ENCODE measurements at places on chromosomes 1 and 21.

DNA sequence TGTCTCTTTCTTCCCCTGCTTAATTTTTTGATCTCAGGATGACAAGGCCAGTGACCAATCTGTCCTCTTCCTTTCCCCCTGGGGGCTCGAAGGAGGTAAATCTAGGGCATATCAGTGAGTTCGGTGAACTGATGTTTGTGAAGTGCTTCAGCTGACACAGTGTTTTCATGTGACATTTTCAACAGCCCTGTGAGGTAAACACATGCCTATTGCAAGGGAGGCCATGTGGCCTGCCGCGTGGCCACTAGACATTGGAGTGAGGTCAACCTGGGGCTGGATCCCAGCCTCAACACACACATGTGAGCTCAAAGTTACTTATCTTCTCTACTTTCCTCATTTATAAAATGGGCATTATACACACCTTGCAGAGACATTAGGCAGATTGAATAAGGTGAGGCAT lies 126.3 kb downstream of the PLPP3 start:
- no peak for DNase-seq

DNA sequence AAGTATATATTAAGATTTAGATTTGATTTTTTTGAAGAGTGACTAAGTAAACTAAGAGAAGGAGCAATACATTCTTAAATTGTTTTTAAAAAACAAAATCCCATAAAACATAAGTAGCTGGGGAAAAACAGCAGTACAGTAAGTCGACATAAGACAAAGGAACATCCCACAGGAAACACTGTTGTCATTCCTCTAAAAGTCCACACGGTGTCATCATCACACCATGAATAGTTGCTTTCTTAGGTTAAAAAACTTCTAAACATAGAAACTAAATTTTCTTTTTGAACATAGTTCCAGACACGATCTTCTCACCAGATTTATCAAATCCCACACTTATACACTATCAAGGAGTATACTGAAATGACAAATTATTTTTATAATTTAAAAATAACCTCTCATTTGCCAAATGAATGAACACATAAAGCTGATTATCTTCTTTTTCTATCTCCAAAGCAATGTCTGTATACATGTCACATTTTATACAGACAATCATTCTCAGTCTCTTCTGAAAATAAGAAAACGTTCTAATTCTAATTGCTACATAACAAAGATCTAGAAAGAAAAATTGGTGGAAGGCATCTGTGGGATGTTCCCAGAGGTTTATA lies 15.8 kb downstream of the ODF2L start:
- DNase-seq: peak; percentile 73

DNA sequence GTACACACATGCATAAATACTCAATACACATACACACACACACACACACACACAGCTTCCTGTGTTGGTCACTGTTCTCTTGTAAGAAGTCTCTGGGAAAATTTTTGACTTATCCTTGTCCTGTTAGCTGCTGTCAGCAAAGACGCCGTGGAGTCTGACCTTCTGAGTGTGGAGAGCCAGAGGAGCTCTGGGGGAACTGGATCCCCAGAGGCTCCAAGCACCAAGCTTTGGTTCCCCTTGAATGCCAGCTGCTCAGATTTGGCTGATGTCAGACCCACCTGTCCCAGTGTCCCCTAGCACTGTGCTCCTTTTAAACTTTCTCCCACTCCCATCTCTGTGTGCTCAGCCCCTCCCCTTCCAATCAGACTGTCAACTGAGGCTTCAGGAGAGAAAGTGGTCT lies 319.1 kb downstream of the CAMTA1 start:
- no peak for DNase-seq

- no peak for DNase-seq
Observed at GRCh38 chr21:34690793-34691175, 22.0 kb downstream of the CLIC6 start.

DNA sequence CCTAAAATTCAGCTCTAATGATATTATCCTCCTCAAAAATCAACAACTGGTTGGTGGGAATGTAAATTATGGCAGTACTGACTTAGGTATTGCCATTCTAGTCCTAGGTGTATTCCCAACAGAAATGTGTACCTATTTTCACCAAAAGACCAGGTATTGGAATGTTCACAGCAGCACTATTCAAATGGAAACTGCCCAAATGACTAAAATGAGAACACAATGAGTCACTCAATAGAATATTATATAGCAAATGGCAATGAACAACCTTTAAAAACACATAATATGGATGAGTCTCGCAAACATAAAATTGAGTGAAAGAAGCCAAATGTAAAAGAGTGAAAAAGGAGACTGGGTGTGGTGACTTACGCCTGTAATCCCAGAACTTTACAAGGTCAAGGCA lies 44.9 kb downstream of the GADD45A start:
- no peak for DNase-seq

- no peak for DNase-seq
Observed at GRCh38 chr1:219988818-219989217, 57.5 kb downstream of the EPRS1 start.

DNA sequence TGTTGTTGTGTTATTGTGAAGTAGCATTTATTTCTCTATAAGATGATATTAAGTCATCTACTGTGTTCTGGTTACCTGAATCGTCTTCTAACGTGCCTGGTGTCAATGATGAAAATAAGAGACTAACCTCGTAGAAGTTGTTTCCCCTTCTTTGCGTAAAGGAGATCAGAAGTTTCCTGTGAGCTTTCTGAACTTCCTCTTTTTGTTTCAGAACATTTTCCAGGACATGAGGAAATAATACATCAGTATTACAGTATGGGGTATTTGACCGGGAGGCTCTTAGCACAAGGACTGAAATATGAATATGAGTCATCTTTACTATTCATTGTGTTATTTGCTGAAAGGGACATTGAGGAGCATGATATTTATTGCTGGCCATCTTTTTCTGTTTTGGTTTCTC lies 1.3 kb downstream of the ST6GALNAC3 start:
- peak; percentile 45 for DNase-seq

DNA sequence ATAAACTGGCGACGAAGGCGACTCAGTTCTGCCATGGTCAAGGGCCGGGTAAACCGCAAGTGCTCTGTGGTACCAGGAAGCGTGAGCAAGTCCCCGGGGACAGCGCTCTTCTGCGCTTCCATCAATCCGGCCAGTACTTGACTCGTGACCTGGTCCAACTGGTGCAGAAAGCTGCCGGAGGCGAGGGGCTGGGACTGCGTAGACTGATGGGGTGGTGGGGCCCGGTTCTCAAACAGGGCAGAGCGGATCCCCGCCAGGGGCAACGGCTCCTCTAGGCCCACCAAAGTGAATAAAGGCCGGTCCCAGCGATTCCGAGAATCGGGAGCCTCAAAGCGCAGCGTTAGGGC lies 852 bp downstream of the KTI12 start:
- peak; percentile 28 for DNase-seq

GRCh38 chr1:59375321-59376220 lies 78.7 kb downstream of the FGGY start:
- DNase-seq: peak; percentile 100

DNA sequence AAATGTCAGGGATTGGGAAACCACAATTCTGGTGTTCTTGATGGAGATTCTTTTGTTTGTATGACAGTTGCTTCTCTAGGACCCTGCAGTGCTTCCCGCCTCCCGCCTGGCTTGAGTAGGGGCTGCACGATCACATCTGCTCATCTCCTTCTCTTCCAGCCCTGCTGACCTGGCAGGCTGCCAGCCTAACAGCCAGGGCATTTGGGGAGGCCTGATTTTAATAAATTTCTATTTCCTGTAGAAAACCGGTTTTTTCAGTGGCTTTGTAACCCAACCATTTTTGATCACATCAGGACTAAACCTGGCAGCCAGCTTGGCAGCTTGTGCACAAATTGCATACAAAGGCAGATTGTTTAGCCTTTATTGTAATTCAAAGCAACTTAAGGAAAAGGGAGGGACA lies 78.9 kb downstream of the UBE2U start:
- no peak for DNase-seq

DNA sequence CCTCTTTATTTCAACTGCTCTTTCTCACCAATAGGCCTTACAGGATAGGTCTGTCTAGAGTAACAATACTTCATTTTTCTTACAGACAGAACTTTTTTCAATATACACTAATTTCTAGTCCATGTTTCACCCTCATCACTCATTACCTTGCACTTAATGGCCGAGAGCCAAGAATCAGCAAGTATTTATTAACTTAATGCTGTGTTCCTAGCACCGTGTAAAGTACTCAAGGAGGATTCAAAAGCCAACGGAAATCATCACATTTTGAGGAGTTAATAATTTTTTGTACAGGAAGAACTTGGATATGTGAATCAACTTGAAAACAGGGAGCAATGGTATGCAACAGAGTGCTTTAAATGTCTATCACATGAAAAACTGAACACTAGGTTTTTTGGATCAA lies 102.0 kb downstream of the PTPN14 start:
- DNase-seq: no peak

- DNase-seq: no peak
Observed at GRCh38 chr1:8021676-8022266, 4.3 kb downstream of the ERRFI1 start.

DNA sequence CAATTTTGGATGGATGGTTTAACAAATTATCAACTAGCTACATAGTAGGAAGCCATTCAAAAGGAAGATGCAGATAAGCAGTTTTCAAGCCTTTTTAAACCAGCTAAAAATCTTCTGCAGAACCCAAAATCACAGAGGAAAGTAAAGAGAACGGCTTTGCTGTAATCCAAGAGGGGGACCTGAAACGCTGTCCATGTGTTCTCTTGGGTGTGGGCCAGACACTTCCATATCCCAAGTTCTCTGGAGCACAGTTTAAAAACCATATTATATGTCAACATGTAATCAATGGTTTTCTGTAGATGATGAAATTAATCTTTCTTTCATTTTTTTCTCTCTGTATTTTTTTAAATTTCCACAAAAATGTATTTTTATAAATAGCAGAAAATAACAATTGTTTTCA lies 90.5 kb downstream of the SELENOF start:
- DNase-seq: no peak

GRCh38 chr21:32007456-32007855 lies 134.6 kb downstream of the HUNK start:
- peak; percentile 96 for DNase-seq

DNA sequence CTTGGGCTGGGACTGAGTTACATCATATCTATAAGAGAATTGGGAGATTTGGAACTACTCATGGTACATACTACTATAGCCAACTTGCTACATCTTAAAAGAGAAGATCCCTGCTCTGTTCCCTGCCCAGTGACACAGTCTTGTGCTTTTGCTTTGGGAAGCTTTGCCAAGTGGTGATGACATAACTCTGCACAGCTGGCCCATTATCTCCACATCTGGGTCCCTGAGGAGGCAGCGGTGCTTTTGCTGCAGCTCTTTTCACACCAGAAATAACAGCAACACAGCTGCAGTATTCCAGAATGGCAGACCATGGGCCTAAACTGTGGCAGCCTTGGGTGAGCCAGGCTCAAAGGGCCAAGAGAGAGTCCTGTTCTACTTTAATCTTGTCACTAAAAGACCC lies 296.0 kb downstream of the HHAT start:
- DNase-seq: no peak

DNA sequence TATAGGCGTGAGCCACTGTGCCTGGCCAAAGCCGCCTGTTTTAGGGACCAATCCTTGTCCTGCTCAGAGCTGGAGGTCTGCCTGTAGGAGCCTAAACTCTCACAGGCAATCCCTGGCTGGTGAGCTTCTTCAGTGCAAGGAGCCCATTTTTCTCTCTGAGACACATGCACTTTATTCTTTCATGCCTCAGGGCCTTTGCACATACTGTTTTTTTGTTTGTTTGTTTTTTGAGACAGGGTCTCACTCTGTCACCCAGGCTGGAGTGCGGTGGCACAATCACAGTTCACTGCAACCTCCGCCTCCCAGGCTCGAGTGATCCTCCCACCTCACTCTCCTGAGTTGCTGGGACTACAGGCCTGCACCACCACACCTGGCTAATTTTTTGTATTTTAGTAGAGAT lies 21.6 kb upstream of the PINK1 start:
- no peak for DNase-seq

DNA sequence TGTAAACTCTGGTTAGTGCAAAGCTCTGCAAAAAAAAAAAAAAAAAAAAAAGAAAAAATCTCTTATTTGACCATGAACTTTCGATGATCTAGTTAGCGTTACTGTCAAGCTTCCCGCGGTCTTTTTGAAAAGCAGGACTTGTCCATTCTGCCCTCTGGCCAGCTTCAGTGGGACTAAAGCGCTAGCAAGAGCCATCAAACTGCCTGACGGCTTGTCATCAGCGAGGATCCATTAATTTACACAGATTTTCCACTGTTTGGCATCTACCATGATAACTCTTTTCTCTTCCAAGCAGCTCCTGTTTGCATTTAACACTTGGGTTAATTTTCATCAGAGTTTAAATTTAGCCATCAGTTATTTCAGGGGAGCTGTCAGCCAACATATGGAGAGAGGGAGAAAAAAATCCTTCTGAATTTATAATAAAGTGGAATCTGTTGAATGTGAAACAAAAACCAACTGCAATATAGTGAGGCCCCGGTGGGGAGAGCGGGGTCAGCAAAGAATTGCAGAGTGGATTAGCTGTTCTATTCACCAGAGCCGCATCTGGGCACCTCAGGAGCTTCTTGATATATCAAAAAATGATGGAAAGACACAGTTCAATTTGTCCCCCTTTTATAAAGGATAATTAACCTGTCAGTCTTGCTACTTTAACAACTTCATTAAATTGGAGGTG lies 298.2 kb downstream of the SPATA17 start:
- no peak for DNase-seq

GRCh38 chr21:18030248-18030647 lies 211.1 kb upstream of the C21orf91 start:
- no peak for DNase-seq

- no peak for DNase-seq
Observed at GRCh38 chr1:58664881-58665280, 35.0 kb downstream of the MYSM1 start.

- no peak for DNase-seq
Observed at GRCh38 chr1:115702959-115703358, 61.2 kb downstream of the VANGL1 start.

- no peak for DNase-seq
Observed at GRCh38 chr1:198918920-198919319, 280.1 kb downstream of the PTPRC start.

GRCh38 chr1:26384076-26384475 lies 11.5 kb upstream of the ZNF683 start:
- no peak for DNase-seq

GRCh38 chr1:54384918-54385726 lies 21.1 kb downstream of the SSBP3 start:
- DNase-seq: peak; percentile 58

- DNase-seq: no peak
Observed at GRCh38 chr1:244054247-244054923, 3.3 kb downstream of the ZBTB18 start.

All from fibroblast of skin of right quadriceps (primary cell).